ENCODE measurements at places on chromosomes 7 and 10.

GRCh38 chr10:97708976-97709946, 4.3 kb upstream of the MARVELD1 start:
- peak; percentile 78 for DNase-seq

DNA sequence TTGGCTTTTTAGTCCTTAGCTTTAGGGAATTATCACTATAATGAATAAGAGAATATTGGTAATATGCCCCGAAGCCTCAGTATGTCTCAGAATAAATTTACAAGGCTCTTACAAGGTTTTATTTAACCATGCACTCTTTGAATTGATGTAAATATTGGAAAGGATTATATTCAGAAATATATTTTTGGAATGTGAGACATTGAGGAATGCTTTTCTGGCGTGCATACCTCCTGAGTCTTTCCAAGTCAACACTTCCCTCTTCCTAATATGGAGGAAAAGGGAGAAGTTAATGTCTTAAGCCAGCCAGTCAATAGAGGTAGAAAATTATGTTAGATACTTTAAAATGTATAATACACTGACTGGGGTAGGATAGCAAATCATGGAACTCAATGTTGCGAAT, 1.2 kb upstream of the OR2F1 start:
- no peak for DNase-seq

DNA sequence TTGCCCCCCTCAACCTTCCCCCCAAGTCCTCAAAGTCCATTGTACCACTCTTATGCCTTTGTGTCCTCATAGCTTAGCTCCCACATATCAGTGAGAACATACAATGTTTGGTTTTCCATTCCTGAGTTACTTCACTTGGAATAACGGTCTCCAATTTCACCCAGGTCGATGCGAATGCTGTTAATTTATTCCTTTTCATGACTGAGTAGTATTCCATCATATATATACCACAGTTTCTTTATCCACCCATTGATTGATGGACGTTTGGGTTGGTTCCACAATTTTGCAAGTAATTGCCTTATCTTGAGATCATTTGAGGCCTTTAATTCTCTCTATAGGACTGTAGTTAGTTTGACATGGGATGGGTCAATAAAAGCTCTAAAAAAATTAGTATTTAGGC, 124.7 kb downstream of the ARL4A start:
- no peak for DNase-seq

- DNase-seq = no peak
These were observed 4.5 kb downstream of the KCNK18 start for GRCh38 chr10:117201826-117202225.

- peak; percentile 86 for DNase-seq
These were observed 155.5 kb upstream of the LYZL2 start for GRCh38 chr10:30784897-30785605.

DNA sequence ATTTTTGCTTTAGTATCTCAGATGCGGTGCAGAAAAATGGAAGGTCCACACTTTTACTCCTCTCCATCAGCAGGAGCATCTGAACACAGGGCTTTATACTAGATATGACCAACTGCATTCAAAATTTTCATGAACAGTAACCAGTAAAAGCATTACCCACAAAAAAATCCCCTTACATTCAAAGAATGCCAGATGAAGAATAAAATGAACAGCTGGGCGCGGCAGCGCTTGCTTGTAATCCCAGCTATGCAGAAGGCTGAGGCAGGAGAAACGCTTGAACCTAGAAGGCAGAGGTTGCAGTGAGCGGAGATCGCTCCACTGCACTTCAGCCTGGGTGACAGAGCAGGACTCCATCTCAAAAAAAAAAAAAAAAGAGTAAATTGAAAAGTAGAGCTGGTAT, 3.1 kb downstream of the SAR1A start:
- no peak for DNase-seq

DNA sequence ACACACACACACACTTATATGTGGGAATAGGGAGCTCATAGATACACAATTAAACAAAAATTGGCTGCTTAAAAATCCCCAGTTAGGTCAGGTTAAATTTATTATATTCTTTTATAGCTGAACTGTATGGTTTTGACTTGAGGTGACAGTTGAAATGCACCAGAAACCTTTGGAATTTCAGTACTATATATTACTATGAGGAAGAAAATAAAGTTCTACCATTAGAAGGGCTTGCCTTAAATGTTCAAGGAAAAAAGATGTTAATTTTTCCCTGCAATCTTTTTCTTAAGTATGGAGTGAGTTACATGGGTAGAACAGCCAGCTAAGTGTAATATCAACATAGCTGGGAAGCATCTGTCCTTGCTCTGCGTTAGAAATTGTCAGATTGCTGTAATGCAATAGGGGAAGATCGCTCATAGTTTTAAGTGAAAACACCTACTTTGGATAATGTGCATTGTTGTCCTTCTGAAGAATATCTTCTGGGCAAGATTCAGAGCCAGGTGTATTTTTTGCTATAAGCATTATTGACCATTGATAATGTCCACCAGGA, 415.8 kb upstream of the MKI67 start:
- DNase-seq = no peak

DNA sequence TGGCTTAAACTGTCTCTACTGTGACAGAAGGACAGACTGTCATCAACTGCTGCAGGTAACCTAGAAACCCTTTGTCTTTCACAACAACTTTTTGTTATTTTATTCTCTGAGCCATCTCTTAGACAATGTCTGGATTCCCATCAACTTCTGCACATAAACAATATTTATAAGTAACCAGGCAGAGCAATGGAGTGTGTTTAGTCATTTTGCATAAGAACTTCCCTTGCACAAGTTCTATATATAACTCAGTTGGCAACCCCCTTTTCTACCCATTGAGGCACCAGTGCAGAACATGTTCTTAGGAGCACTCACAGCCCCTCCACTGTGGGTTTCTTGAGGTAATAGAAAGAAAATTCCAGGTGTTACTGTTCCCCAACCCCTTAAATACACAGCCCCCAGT, 65.0 kb upstream of the IL6 start:
- DNase-seq = no peak

DNA sequence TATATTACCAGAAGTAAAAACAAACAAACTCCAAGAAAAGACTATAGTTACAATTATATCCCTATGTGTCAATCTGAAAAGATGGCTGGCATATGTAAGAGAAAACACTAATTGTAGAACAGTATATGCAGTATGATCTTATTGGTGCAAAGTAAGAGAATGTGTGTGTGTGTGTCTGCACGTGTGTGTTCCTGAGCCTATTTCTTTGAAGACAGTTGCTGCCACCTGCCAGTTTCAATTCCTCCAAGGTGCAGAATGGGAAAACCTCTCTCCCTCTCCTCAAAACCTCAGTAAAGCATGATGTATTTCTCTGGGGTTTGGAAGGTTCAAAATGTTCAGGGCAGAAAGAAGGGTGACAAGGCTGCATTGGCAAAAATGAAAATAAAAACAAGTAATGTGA, 8.8 kb upstream of the SFTPA1 start:
- DNase-seq = no peak

DNA sequence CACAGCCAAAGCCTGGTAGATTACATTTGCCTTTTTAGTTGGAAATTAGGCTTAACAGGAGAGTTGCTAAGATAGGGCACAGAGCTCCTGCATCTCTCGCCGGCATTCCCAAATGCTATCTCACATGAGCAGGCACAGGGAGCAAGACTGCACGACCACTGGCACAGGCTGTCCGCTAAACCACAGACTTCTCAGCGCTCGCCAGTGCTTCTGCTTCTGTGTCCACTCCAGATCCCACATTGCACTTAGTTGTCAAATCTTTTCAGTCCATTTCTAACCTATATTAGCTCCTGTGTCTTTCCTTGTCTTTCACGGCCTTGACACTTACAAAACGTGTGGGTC, 138.9 kb downstream of the EGFR start:
- DNase-seq = no peak

DNA sequence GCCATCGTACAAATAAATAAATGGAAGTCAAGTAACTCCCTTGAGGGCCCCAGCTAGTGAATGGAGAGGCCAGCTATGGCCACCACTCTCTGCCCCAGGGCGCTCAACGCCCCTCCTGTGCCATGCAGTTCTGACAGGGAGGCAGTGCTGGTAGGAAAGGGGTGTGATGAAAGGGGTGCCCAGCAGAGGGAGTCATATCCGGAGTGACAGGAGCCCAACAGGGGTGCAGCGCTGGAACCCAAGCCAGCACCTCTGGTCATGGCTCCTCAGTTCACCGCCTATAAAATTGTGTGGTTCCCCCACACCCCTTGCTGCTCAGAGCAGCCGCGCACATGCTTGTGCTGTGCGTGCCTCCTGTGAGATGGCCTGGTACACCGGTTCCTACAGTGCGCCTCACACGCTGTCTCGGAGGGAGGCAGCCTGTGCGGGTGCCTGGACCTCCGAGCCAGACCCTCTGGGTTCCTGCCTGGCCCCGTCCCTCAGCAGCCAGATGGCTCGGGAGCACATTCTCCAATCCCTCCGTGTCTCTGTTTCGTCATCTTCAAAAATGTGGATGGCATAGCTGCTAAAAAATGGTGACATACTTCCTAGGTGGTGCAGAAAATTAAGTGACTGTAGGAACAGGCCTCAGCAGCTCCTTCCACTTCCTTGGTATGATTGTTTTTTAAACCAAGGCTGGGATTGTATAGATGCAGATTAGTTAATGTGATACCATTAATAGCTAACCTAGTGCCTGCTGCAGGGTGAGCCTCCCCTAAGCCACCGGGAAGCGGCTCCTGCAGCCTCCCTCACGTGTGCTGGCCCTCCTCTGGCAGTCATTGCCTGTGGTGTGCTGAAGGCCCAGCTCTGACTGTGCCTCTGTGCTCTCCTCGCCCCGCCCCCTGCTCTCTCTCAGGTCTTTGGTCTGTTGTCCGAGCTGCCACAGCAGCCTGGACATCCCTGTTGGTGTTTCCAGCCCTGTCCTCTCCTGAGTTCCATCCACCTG, 125.8 kb downstream of the EGFR start:
- DNase-seq = no peak

GRCh38 chr10:94383530-94383929, 18.8 kb upstream of the TBC1D12 start:
- no peak for DNase-seq

DNA sequence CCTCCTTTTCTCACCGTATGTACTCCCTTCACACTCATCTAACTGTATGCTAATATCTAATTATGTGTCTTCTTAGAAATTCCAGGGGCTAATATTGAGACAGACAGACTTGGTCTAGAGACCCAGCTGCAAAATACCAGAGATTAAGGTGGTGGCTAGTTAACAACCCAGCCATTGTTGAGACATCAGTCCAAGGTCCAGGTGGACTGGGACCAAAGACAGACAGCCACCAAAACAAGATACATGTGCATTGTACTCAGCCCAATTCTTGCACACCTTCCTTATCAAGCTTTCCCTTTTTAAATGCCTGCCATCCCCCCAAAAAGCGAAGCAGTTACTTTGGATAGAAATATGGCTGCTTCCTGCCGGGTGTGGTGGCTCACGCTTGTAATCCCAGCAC, 43.3 kb upstream of the LRRN3 start:
- DNase-seq = no peak
